Activated effector memory CD4-positive, alpha-beta T cell treated with anti-CD3 and anti-CD28 coated beads, Interleukin-2, amount 50 U/mL, for 16 hours (primary cell): ENCODE measurements at places on chromosomes 6 and 20.
A peak's percentile ranks its signal among the peaks of the same experiment; 100 is the strongest.

DNA sequence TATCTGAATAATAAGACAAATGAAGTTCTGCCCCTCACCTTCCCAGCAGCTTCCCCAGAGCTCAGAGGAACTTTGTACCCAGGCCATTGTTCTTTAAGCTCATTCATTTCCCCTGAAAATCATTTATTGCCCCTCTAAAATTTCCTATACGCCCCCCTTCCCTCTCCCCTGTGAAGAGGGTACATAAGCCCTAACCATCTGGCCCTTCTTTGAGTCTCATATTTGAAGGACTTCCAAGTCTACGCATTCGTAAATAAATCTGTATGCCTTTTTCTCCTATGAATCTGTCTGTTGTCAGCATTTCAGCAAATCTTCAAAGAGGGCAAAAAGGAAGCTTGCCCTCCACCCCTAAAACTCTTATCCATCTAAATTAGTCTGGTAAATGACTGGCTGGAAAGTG lies 73.1 kb upstream of the DST start:
- no peak for DNase-seq

- DNase-seq, result no peak
Measured at GRCh38 chr20:19786311-19786710, 28.3 kb downstream of the RIN2 start.

DNA sequence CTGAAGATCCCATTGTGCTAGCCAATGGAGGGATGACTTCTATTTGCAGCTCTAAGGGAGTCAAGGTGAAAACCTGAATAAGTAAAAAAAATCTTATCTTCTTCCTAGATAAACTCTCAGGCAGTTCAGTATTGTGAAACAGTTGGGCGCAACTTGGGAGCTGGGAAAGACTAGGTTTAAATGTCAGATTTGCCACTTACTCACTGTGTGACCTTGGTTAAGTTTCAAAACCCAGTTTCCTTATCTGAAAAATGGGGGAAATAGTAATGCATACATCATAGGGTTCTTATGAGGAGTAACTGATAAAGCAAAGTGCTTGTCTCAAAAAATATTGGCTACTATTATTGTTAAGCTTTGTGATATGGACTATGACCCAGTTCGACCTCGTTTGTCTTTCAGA lies 88.8 kb downstream of the CD83 start:
- DNase-seq, result no peak

DNA sequence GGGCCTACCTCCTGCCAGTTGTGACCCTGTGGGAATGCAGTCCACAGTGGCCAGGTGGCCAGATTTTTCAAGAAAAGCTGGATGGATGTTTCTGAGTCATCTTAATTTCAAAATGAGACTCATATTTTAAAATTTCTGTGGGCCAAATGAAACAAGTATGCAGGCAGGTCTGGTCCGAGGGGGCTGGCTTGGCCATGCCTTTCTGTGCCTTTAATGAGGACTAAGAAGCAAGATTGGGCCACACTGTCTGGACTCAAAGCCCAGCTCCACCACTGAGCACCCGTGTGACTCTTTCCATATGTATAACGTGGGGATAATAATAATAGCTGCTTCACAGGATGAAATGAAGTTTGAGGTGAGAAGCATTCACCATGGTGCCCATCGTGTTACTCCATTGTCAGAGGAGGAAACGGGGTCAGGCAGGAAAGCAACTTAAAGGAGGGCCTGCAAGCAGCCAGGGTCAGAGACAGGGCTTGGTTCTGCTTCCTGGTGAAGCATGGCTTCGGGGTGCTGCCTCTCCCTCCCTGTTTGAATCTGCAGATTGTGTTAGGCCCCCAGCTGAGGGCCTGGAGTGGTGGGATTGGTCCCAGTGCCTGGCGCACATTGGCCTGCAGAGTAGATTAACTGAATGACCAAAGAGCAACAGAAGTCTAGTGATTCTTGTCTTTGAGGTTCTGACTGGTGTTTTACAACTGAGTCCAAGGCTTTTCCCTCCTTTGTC lies 3.8 kb downstream of the SOX12 start:
- no peak for DNase-seq

DNA sequence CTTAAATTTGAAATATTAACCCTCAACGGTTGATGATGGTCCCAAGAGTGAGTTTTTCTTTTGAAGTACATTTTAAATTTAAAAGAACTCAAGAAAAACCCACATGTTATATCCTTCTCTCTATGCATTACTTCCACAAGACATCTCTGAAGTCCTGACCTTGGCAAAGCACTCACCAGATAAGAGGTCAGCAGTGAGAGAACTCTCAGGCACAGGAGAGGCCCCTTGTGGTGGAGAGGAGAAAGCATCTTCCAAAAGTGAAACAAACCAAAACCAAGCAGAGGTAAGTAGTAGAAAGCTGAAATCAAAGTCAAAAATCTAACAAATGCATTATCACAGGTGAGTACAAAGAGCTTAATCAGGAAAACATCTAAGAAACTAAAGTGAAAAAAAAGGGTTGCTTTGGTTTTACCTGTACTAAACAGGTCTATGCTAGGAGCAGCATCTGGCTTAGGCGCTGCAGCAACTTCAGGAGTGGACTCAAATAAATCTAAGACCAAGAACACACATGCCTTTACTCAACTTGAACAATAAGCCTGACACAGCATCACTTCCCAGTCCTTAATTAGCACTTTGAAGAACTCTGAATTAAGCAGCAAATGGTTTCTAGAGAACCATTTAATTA lies 80.5 kb downstream of the PRSS35 start:
- DNase-seq, result no peak

- no peak for DNase-seq
Measured at GRCh38 chr6:107116328-107116892, 1.1 kb upstream of the BEND3 start.

DNA sequence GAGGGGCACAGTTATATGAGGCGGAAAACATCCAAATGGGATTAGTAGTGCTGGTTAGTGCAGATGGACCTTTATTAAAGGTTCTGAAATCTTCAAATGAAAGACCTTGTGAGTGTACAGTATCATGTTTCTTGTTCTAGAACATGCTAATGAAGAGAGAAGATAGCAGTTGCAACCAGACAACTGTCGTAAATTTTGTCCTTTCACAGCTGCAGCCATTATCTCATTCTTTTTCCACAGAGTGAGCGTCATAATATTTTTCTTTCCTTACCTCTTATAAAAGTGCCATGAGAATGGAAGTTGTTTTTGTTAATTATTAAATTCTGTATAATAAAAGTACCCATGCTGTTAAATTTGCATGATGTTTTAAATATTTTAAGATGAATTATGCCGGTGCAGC lies 4.4 kb upstream of the C6orf163 start:
- no peak for DNase-seq

DNA sequence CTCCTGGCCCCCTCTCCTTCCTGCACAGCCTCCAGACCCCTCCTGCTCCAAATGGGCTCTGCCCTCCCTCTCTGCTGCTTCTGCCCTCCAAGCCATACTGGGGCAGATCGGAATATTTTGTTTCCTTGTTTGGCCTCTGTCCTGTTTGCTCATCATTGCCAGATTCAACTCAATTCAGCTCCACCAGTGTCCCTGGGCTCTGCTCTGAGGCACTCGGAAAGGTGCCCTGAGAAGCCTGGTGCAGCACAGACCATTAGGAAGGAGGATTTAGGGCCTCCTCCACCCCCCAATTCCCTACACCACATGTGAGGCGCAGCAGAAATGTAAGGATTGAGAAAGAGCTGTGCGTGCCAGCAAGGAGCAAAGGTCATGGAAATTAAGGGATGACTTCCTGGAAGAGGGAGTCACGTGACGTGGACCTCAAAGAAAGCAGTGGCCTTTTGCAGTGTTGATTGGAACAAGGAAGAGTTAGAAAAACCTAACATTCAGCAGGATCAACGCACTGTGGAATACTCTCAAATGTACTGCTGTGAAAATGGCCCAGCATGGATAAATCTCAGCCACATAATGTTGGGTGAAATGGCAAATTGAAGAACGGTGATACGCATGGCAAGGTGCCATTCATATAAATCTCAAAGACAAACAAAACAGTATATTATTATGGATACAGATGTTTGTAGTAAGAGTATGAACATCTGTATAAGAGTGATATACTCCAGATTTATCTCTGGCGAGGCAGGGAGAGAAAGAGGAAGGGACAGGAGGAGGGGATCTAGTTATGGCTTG lies 229.5 kb upstream of the RNF24 start:
- no peak for DNase-seq

- peak; percentile 50 for DNase-seq
Measured at GRCh38 chr6:157983406-157984119, 1.9 kb downstream of the SYNJ2 start.

DNA sequence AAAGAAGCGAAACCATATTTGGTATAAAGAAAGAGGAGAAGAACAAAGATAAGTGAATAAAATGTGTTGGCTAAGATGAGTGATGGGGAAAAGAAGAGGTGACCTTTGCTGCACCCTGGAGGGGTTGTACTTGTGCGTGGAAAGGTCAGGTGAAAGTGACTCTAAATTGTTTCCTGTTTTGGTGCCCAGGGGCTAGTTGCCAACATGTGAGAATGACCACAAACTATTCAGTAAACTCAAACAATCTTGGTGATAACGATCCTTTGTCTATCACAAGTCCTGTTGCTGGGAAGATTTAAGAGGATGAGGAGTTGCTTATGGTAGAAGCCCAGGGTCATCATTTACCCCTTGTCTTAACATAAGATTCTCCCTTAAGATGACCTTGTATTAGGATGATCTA lies 57.9 kb downstream of the ADGRF5 start:
- DNase-seq, result no peak

DNA sequence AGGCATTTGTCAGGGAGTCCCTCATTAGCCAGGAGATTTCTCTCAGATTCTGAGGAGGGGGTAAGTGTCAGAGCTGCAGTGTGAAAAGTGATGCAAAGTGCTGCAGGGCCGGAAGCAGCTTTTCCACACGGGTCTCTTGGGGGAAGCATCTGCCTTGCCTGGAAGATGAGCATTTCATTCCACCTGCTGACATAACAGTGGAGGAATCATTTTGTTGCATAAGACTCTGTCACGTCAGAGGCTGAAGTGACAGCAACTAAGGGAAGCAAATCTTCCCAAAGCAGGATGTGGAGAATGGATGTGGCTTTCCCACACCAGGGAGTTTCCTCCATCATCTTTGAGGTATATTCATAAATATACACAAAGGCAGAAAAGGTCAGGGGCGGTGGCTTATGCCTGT lies 22.8 kb downstream of the DCBLD1 start:
- no peak for DNase-seq
